ENCODE measurements at places on chromosomes 11 and 22. TPM values are rescaled to one million over a fixed set of nuclear protein-coding genes. Genes with fewer than 3 reads are reported as not detected.

DNA sequence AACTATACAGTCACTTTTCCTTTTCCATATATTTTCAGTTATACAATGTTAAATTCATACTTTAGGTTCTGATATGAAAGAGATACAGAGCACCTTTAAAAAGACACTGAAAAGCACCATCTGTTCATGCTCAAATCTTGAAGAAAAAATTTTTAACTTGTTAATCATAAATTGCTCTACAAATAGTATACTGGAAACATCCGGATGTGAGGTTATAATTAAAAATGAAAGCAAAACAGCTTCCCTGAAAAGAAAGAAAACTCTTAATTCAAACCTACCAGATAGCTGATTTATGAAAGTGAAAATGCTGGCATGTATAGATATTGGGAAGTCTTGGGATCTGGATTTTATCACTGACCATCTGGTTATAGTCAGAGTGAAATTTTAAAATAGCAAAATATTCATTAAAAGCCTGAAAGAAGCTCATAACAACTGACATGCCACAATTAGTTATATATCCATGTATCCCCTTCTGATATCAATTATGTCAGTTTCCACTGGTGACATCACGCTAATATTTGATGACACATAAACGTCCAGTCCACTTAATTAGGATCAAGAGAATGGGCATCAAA is 740.0 kb downstream of the DLG2 start:
- H3K36me3 ChIP-seq, result no peaks in the 10 kb centered on the region
- H3K27ac ChIP-seq, result no peak overlapping the region
- H3K4me3 ChIP-seq, result no peak overlapping the region

GRCh38 chr11:83437939-83438338 is 151.8 kb upstream of the CCDC90B start:
- DNase-seq, result no peak
- H3K4me3 ChIP-seq, result no peak overlapping the region
- no peaks in the 10 kb centered on the region for H3K27me3 ChIP-seq
- no peaks in the 10 kb centered on the region for H3K36me3 ChIP-seq
- no peak overlapping the region for H3K27ac ChIP-seq

- peak; percentile 70 for DNase-seq
- H3K27me3 ChIP-seq, result no peaks in the 10 kb centered on the region
- H3K4me3 ChIP-seq, result no peak overlapping the region
Observed at GRCh38 chr11:72430741-72431570, 3.4 kb downstream of the CLPB start.

GRCh38 chr22:44815099-44816070 is 63.0 kb downstream of the ARHGAP8 start:
- no peak overlapping the region for H3K27ac ChIP-seq
- no peak overlapping the region for H3K4me3 ChIP-seq
- DNase-seq, result peak; percentile 40
- H3K27me3 ChIP-seq, result no peaks in the 10 kb centered on the region
- H3K4me1 ChIP-seq, result no peaks in the 10 kb centered on the region

DNA sequence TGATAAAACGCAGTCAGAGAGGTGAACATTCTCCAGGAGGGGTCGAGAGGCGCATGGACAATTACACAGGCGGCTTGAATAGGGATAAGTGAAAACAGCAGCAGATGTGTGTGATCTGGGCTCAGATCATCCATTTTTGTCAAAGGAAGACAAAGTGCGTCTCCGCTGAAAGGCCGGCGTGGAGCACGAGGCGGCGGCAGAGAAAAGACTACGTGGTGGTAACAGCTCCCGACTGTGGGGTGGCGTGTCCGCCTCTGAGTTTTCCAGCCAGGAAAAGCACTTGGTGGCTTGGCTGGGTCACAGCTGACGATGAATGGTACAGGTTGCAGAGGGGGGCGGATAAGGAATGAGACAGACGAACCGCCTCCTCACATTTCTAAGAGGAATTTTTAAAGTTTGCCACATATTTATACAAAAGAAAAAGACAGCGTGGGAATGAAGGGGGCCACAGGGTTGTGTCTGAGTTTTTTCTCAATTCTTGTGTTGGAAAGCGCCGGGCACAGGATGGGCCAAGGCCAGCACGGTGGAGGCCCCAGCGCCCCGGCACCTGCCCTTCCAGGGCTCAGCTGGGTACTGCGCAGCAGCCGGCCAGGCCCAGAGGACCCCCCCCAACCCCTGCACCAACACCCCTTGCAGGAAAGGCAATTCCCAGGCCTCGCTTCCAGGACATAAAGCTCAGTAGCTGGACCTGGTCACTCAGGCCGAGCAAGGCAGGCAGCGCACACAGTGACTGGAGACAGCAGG is 80.4 kb downstream of the TRMU start:
- no peaks in the 10 kb centered on the region for H3K27me3 ChIP-seq
- H3K4me3 ChIP-seq, result no peak overlapping the region
- no peak for DNase-seq

DNA sequence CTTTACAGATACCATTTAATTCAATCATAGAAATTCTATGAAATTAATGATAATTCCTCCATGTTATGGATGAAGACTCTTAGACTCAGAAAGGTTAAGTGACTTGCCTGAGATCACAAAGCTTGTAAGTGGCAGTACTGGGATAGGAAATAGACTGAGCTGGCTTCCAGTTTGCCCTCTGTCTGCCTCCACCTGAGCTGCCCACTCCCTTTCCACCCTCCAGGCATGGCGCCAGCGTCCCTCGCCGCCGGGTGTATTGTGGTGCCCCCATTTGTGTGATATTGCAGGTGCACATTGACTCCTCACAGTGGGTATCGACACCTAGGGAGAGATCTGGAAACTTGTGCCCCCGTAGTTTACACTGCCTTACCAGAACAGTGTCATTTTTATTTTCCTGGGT is 9.4 kb upstream of the RPS3 start:
- no peak for DNase-seq
- H3K4me3 ChIP-seq, result no peak overlapping the region
- H3K27ac ChIP-seq, result no peak overlapping the region
- H3K4me1 ChIP-seq, result peaks cover 8% of the 10 kb centered on the region
- no peaks in the 10 kb centered on the region for H3K27me3 ChIP-seq
- no peaks in the 10 kb centered on the region for H3K36me3 ChIP-seq

DNA sequence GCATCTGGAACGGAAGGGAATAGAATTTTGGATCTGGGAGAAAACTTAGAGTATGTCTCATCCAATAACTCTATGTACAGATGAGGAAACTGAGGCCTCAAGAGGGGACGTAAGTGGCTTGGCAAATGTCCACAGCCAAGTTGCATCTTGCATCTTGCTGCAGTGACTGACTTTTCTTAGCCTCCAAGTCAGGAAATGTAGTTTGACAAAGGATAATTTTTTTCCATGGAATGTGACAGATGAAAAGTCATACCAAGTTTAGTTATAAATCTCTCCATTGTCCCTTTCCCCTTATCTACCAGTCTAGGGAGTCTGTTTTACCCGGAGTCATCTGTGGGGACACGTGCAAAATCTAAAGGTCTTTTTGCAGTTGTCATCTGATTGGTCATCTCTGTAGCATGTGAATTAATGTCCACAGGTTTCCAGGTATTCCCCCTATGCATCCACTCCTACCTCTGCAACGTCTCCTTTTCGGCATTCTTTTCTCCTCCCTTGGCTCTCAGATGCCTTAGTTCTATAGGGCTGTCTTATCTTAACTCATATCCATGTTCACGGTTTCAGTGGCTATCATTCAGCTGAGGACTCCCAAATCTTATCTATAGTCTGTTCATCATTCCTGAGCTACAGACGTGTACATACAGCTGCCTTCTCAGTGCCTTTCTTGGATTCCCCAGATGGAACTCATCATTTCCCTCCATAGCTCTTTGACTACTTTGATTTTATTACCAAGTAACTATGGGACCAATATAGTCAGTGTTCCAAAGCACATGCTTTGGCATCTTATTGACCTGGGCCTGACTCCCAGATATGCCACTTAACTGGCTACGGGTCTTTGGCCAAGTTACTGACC is 139.5 kb upstream of the TIMP3 start:
- no peak for DNase-seq
- H3K27me3 ChIP-seq, result no peaks in the 10 kb centered on the region
- no peak overlapping the region for H3K4me3 ChIP-seq
- H3K36me3 ChIP-seq, result no peaks in the 10 kb centered on the region
- H3K27ac ChIP-seq, result no peak overlapping the region

- no peaks in the 10 kb centered on the region for H3K27me3 ChIP-seq
- H3K4me1 ChIP-seq, result no peaks in the 10 kb centered on the region
- DNase-seq, result peak; percentile 34
- H3K36me3 ChIP-seq, result no peaks in the 10 kb centered on the region
Observed at GRCh38 chr22:49291169-49291568, 536.5 kb downstream of the BRD1 start.

GRCh38 chr11:79044201-79044600 is 396.6 kb downstream of the TENM4 start:
- no peaks in the 10 kb centered on the region for H3K36me3 ChIP-seq
- no peak overlapping the region for H3K4me3 ChIP-seq
- no peak for DNase-seq
- peaks cover 6% of the 10 kb centered on the region for H3K4me1 ChIP-seq

GRCh38 chr11:93481696-93482095 is 61.5 kb downstream of the SMCO4 start:
- H3K4me1 ChIP-seq, result peaks cover 20% of the 10 kb centered on the region
- no peak for DNase-seq
- no peak overlapping the region for H3K4me3 ChIP-seq
- H3K36me3 ChIP-seq, result no peaks in the 10 kb centered on the region

Gene SNU13
- 146 TPM for total RNA-seq

Gene NDUFS8
- 150 TPM for total RNA-seq

Gene SEC14L3
- total RNA-seq, result not detected

All from endodermal cell (in vitro differentiated cells).